ENCODE measurements at places on chromosomes 2 and 18. TPM values are rescaled to one million over a fixed set of nuclear protein-coding genes. Genes with fewer than 3 reads are reported as not detected.

- no peak for DNase-seq
Observed at GRCh38 chr2:95275601-95276243, 1.5 kb downstream of the PROM2 start.

DNA sequence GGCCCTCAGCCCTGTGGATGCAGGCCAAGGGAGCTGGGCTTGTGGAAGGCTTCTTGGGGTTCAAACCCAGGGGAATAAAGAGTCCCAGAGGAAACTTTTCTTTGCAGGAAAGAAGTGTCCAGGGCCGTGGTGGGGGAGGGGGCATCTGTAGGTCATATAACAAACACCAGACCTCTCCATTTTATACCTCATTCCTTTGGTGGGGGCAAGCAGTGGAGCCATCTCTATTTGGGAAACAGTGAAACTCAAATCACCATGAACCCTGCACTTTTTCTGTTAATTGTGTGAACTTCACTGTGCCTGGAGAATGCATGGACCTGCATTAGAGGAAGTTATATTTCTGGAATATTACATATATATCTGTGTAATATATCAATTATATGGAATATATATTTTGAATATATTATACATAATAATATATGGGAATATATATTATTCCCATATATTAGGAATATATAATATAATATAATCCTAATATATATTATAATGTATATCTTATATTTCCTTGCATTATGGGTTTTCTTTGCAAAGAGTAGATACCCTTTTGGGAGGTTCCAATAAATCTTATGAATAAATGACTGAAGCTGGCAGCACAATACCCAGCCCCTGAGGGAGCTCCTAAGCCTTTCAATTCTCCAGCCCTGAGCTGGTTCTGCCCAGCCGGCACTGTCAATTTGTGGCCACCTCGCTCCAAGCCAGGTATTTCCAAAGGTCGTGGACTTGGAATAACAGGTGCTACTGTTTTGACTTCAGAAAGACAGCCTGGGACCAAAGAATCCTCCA lies 97.7 kb upstream of the PKDCC start:
- DNase-seq: no peak

- no peak for DNase-seq
Observed at GRCh38 chr18:59575995-59576394, 121.2 kb downstream of the CCBE1 start.

DNA sequence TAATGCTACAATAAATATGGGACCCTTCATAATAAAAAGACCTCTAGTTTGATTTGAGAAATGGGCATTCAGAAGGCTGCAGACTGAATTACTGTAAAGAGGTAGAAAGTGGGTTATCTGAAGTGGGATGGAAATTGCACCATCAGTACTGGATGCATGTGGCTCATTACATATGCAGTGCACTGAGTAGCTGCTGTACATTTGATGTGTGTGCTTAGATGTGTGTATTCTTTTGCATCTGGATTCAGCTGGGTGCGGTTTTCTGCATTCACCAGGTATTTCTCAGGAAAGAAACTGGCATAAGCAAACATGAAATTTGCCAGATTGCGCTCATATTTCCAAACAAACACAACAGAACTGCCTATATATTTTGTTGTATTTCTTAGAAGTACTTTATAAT lies 38.2 kb downstream of the NDC80 start:
- DNase-seq: no peak

DNA sequence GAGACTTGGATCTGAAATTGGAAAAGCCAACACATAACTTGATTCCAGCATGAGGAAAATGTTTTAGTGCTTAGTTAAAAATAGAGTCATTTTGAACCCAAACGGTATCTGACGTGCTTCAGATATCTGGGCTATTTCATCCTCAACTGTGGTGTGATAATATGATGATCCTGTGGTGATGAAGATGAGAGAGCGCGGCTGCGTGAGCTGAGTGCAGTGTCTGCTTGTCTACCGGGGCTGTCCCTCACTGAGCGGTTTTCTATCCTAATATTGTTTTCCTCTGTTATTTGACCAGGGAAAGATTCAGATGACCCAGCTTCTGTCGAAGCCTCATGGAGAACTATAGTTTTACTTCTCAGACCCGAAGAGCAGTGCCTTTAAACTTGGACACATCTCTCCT lies 5.8 kb downstream of the TWIST2 start:
- peak; percentile 86 for DNase-seq

DNA sequence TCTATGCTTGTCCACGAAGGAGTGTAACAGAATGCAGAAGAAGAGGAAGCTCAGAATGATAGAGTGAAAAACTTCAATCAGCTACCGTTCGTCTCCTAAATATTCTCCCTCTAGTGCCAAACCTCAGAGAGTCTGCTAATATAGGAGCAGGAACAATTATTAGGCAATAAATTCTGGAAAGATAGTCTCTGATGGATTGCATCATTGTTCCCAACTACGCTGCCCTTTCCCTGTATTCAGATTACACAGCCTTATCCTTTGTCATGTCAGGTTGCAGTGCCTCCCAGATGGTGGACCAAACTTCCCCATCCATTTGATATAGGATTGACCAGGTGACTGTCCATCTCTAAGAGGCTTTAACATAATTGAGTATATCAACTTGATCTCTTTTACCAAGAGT lies 811.5 kb upstream of the CHAC2 start:
- DNase-seq: no peak

DNA sequence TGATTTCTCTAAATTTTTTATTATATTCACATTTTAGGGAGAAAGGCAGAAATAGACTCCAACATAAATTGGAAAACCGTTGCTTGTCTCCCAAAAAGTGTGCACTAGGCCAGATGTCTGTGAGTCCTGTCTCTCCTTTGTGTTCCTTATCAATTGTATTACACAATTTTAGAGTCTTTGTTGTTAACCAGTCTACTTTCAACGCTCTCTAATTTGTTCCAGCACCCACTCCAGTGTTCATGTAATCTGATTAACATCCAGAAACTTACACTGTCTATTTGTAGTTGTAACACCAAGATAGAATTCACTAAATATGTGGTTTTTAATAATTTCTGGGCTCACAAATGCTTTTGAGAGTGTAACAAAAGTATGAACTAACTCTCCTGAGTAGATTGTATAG lies 195.6 kb downstream of the FSIP2 start:
- no peak for DNase-seq

GRCh38 chr18:48539406-48540250 lies 797 bp downstream of the CTIF start:
- no peak for DNase-seq

DNA sequence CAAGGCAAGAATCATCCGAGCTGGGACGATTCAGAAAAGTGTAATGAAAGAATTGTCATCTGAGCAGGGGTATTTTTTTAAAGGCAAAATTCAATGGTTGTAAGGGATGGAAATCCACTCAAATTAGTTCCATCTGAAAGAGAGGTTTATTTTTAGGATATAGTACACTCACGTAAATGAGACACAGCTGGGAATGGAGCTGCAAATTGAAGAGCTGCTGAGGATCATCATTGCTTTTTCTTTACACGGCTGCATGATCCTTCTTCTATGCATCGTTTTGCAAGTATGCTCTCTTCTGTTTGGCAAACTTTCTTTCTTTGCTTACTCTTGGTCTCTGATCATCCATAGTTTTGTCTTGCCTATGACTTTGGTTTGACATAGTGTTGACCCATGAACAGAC lies 27.4 kb upstream of the CUL3 start:
- no peak for DNase-seq

- no peak for DNase-seq
Observed at GRCh38 chr2:72475246-72475645, 327.6 kb upstream of the CYP26B1 start.

DNA sequence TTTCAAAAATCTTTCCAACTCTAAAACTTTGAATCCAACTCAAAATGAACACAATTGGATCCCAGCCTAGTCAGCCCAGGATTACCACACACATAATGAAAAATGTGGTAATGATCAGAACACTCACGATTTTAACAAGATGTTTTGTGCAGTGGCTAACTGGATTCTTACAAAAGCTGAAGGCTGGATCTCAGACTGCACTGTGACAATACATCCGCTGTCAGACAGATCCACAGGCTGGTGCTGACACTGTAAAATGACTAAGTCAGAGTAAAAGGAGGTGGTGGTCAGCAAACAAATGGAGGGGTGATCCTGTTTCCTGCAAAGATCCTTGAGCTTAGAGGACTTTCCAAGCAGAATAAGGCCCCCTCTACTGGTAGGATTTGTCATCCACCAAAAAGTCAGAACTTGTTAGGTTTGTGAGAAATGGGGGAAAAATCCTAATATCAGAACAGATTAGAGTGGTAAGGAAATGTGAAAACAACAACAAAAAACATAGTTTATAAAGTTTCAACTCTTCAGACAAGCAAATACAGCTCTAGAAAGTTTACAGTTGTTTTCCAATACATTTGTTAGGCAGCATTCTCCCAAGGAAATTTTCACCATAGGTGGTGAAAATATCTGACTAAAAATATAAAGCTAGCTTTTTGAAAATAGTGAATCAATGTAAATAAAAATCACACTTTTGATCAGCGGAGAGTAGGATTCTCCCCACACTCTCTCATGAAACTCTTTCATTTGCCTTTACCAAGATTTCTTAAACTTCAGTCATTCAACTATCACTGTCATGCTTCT lies 211.9 kb downstream of the AGPS start:
- peak; percentile 82 for DNase-seq

DNA sequence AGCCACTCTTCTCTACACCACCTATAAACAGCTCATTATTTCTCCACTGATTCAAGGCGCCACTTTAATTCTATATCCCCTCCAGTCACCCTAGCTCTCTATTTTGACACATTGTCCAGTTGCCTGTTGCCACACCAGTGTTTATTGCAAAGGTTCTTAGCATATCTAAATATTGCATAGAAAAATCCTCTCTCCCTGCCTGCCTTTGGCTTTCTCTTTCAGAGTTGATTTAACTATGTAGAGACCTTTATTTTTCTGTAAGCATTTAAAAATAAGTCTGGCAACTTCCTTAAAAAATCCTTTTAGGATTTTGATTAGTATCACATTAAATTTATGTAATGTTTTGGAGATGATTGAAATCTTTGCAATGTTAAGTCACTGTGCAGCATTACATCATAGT lies 47.9 kb upstream of the B3GNT7 start:
- DNase-seq: no peak

DNA sequence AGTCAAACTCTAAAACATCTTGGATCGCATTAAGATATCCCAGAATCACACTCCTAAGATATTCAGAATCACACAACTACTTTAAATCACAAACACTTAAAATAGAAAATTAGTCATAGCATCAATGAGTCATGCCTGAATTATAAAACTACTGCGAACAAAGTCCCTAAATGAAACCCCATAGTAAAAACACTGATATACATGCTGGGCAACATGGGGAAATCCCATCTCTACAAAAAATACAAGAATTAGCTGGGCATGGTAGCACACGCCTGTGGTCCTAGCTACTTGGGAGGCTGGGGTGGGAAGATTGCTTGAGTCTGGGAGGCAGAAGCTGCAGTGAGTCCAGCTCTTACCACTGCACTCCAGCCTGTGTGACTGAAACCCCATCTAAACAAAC lies 101.7 kb downstream of the COBLL1 start:
- no peak for DNase-seq

GRCh38 chr18:58525517-58525916 lies 103.4 kb downstream of the ALPK2 start:
- no peak for DNase-seq

GRCh38 chr2:194867328-194867727 lies 789.7 kb upstream of the SLC39A10 start:
- DNase-seq: no peak

GRCh38 chr2:111169924-111170323 lies 49.2 kb downstream of the BCL2L11 start:
- no peak for DNase-seq

GRCh38 chr18:10458691-10459090 lies 4.3 kb downstream of the APCDD1 start:
- peak; percentile 39 for DNase-seq

- no peak for DNase-seq
Observed at GRCh38 chr2:28152585-28153280, 239.9 kb upstream of the FOSL2 start.

- no peak for DNase-seq
Observed at GRCh38 chr2:30348825-30349224, 98.2 kb upstream of the LCLAT1 start.

DNA sequence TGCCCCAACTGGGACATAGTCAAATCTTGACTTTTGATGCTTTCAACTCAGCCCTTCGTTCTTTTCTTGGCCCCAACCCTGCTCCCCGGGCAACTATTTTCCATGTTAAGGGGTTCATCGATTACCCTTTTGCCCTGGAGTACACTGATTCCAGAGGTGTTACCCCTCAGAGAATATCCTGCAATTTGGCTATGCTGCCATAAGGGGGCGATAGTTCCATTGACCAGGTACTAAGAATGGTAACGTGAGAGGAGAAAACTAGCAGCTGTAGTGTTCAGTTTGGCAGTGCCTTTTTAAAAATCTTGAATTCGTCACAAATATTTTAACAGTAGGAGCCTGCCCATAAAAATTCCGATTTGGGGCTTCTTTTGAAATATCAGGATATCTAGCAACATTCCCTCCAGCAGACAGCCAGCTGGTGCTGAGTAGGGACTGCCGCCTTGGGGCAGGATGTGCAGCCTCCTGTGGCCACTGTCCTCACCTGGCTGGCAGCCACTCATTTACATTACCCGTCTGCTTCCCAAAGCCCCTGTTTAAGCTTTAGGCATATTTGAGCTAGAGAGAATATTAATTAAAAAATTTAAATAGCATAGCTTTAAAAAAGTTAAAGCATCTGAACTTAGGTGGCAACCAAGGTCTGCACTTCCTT lies 146.3 kb upstream of the SKOR2 start:
- no peak for DNase-seq

- DNase-seq: no peak
Observed at GRCh38 chr2:165312999-165313398, 73.8 kb downstream of the SCN2A start.

- no peak for DNase-seq
Observed at GRCh38 chr18:23592911-23593310, 6.6 kb upstream of the NPC1 start.

GRCh38 chr2:33136566-33136965 lies 189.8 kb downstream of the LTBP1 start:
- no peak for DNase-seq

The TSGA10 gene
- total RNA-seq: 4.4 TPM

The RGPD3 gene
- total RNA-seq: 0.45 TPM

The PCARE gene
- not detected for total RNA-seq

The MDH1B gene
- 0.42 TPM for total RNA-seq

The SERPINE2 gene
- 20.4 TPM for total RNA-seq

The CCDC93 gene
- 17.0 TPM for total RNA-seq

The NOL4 gene
- total RNA-seq: not detected

Measured in esophagus muscularis mucosa (tissue), 4 donors.